ENCODE measurements at places on chromosomes 12 and 14.

- no peak for DNase-seq
Measured at GRCh38 chr12:1318327-1319031, 275.9 kb downstream of the FBXL14 start.

DNA sequence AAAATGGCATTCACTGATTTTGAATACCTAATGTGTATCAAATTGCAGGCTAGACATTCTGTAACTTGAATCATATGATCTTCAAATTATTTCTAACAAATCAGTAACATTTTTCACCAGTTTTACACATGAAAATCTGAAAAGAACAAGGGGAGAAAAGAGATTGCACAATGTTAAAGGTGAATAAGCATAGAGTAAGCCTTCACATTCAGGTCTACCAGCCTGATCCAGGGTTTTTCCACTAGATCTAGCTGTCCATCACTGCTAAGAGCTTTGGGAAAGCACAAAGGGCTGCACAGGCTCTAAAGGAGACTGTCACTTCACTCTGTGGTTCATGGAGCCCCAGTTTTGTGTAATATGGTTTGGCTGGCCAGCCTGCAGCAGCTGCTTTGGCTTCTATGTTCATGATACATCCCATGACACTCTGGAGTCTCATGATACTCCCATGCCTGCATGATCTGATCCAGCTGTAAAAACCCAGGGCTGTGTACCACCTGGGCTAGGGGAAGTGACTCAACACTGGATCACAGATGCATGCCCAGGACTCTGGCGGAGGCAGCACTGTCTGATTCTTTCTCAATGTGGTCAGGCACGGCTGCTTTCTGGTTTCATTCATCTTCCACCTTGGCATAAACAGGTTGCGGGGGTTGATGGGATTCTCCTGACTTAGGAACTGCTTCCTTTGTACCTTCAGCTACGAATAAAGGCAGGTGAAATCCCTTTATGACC lies 859.7 kb downstream of the GALC start:
- DNase-seq = no peak

DNA sequence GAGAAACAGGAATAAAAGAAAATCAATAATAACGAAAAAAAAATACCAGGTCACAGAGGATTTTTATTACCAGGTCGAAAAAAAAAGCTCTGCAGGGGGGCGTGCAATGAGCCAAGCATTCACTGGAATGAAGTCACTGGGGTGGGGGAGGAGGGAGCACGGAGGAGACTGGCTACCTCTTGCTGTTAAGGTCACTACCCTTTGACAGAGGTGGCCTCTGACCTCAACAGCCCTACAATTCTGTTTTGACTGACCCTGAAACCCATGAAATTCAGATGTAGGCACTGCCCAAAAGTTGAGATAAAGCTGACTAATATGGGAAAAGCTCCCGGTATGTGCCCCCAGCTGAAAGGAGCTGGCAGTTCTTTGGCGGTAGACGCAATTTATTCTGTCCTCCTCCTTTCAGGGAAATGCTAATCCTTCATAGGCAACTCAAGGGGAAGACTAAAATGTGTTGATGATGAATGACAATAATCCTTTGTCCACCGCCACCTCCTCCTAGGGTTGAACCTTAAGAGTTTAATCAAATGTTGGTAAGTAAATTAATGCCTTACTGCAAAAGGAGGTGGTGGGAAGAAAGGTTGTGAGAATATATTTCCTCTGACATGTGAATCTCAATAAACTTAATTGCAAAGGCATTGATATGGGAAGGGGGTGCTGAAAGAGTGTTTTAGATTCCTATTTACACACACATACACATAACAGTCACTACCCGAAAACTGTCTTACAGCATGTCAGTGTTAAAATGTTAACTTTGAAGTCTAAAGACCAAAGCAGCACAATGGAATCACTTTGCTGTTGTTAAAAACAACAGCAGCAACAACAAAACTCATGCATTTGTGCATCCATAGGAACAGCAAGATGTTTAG lies 6.3 kb upstream of the RIC8B start:
- no peak for DNase-seq

- no peak for DNase-seq
Measured at GRCh38 chr14:105139212-105139825, 29.3 kb downstream of the JAG2 start.

DNA sequence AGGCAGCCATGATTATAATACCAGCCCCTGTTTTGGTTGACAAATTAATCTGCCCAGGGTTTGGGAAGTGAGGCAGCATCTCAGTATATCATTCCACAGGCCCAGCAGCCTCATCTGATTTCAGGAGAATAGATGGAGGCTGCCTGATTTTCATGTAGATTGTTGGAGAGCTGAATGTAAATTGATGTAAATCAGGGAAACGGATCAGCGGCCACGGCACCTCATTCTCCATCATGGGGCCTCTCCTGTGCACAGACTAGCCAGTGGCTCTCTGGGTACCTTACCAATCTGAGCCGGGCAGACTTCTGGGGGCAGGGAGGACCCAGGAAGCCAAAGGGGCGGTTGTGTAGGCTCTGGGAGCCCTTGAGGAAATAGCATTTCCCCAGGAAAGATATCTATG lies 63.7 kb upstream of the GSC start:
- DNase-seq = no peak

- DNase-seq = no peak
Measured at GRCh38 chr12:55445357-55445756, 1.5 kb downstream of the OR6C2 start.

- no peak for DNase-seq
Measured at GRCh38 chr14:68111853-68112270, 292.3 kb downstream of the RAD51B start.

- no peak for DNase-seq
Measured at GRCh38 chr14:54338696-54339317, 58.0 kb upstream of the CDKN3 start.

DNA sequence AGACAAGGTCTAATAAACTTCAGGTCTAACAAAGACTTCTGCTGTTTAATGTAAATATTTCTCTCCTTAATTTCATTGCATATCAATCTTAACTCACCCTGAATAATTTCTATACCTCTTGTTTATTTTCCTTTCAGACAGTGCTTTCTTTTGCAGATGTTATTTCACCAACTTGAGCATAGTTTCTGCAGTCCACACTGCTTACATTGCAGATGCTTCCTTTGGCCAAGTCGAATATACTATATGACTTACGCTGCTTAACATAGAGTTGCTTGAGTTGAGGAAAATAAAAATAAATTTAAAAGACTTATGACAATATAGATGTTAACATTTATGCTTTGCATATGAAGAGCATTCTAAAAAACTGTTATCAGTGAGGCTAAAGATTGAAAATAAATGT lies 217.7 kb downstream of the PTPRO start:
- DNase-seq = no peak

GRCh38 chr12:94244165-94245133 lies 96.1 kb downstream of the PLXNC1 start:
- DNase-seq = no peak

DNA sequence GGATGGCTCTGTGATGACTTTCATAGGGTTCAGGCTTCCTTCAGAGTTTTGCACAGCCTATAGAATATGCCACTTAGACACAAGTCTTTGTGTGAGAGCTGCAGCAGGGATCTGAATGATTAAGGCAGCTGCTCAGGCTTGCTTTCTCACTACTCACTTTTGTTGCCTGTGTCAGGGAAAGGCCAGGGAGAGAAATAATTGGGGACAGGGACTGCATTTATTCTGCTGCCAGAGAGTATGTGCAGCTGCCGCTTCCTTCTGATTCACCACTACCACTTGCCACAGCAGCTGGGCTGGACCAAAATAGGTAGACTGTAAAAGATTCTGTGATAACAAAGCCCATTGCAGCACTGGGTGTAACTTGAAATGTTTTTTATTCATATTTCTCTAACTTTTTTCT lies 49.7 kb downstream of the TRMT5 start:
- no peak for DNase-seq

DNA sequence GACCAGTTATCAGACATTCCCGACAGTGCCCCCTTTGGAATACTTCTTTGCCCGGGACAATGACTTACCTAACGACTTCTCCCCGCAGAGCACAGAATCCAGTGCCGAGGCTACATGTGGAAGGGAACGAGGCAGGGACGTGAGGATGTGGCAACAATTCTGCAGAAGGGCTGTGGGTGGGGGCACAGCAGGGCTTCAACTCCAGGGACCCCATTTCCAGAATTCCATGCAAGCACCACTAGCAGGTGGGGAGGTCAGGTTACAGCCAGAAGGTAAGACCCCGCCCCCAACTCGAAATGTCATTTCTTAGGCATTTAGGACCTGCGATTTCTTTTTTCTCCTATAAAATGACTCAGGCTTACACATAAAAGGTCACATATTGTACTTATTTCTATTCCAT lies 207.9 kb downstream of the TMEM132C start:
- no peak for DNase-seq

- DNase-seq = no peak
Measured at GRCh38 chr12:26527682-26528081, 305.3 kb downstream of the ITPR2 start.

GRCh38 chr14:73613419-73613963 lies 1.2 kb downstream of the ACOT6 start:
- DNase-seq = no peak

DNA sequence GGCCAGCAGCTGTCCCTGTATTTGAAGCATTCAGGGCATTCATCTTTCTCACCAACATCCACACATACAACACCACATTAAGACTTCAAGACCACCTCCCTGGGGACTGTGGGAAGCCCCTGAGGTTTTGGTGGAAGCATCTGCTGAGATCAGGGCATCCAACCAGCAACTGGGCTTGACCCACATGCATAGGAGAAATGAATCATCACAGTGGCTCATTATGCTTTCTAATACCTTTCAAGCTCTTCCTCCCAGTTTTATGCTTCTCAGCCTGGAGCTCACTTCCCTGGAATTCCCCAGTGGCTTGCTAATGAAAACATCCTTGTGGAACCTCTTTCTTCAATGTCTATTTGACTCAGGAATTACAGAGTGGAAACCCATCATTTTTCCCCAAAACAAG lies 21.4 kb upstream of the CMKLR1 start:
- DNase-seq = no peak

DNA sequence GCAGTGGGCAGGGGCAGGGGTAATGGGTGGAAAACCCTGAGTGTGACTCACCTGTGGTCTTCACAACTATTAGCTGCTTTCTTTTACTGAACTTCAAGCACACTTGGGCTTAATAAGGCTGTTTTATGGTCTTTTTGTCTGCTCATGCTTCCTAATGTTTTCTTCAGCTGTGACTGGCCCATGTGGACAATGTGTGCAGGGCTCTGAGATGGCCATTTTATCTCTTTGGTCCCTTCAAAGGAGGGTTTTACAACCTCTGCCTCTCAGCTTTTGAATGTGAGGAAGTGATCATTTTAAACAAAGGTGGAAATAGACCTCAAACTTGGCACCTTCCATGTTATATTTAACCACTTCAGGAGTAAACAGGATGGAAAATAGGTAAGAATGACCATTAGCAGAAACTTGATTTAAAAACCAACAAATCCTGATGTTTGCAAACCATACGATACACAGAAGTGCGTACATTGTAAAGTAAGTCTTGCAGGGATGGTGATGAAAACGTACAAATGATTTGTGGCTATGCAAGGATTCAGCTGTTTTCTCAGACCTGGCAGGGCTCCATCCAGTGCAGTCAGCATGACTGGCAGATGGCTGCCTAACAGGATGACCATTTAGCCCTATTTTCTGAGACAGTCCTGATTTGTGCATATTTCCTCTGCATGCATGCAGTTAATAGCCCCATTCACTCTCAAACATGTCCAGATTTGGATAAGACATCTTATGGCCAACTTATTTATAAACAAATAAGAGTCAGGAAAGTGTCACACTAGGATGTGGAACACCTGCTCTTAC lies 103.2 kb downstream of the SLC38A4 start:
- DNase-seq = no peak

GRCh38 chr14:57574617-57575288 lies 81.1 kb upstream of the CCDC198 start:
- DNase-seq = no peak

- DNase-seq = no peak
Measured at GRCh38 chr12:57940052-57940914, 1.1 kb upstream of the ATP23 start.

- no peak for DNase-seq
Measured at GRCh38 chr14:103434868-103435442, 49.7 kb downstream of the MARK3 start.

GRCh38 chr12:100348657-100349454 lies 8.0 kb upstream of the SLC17A8 start:
- no peak for DNase-seq

DNA sequence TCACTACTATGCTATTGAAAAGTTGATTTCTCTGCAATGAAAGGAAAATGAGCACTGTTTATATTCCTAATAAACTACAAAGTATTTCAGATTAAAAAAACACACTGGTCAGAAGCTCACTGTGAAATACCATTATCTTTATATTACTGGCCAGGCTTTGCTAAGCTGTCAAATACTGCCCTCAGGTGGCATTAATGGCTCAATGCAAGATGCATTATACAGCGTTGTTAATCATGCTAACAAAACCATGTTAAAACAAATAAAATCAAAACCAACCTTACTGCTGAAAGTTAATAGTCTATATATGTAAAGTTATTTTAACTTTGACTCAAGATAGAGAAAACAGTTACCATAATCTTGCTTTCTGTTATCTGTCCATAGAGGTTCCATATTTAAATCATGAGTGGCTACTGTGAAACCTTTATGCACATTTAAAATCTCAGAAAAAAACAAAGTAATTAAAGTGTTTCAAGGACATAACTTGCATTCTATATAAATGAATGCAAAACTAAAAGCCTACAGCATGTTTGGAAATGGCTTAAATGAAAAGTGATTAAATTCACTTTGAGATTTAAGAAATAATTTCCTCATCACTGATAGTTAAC lies 121.7 kb downstream of the RALGAPA1 start:
- no peak for DNase-seq

- DNase-seq = no peak
Measured at GRCh38 chr12:116677202-116677661, 60.6 kb downstream of the SPRING1 start.

GRCh38 chr14:23863836-23864235 lies 89.7 kb upstream of the DHRS4 start:
- no peak for DNase-seq

DNA sequence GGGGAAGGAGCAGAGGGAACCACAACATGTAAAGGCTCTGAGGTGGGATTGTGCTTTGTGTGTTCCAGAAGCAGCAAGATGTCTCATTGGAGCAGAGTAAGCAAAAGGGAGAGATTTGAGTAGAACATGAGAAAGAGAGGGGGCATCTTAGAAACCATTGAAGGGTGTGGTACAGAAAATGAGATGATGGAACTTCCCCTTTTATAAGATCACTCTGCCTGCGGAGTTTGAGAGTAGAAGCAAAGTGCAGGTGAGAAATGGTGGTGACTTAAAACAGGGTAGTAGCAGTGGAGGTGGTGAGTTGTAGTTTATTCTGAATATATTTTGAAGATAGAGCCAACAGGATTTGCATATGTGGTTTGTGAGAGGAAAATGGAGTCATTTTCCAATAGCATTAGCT lies 56.0 kb downstream of the FBXO34 start:
- DNase-seq = no peak
